Activated T-cell treated with anti-CD3 and anti-CD28 coated beads, Interleukin-2, amount 50 U/mL, for 72 hours (primary cell): ENCODE measurements at places on chromosomes 13 and 19. TPM values are rescaled to one million over a fixed set of nuclear protein-coding genes. Genes with fewer than 3 reads are reported as not detected.
A peak's percentile ranks its signal among the peaks of the same experiment; 100 is the strongest.

GPR18 gene
- 17.3 TPM for total RNA-seq

DNA sequence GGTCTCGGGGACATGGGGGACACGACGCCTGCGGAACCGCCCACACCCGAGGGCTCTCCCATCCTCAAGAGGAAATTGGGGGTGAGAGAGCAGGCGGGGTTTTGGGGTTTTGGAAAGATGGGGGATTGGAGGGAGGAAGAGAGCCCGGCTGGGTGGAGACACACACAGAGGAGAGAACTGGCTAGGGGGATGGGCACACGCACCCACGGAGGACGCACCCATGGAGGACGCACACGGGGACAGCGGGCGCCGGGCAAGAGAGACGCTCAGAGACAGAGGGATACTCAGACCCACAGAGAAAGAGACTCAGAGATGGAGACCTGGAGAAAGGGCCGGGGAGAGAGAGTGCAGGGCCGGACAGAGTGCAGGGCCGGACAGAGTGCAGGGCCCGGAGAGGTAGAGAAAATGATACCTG is 52.1 kb downstream of the MAP4K1 start:
- peak overlapping the region; percentile 43 for H3K27ac ChIP-seq
- H3K4me3 ChIP-seq: peak overlapping the region; percentile 77
- peaks cover 14% of the 10 kb centered on the region for H3K4me1 ChIP-seq

- H3K36me3 ChIP-seq: no peaks in the 10 kb centered on the region
- H3K4me3 ChIP-seq: no peak overlapping the region
- H3K27ac ChIP-seq: no peak overlapping the region
- DNase-seq: no peak
- H3K27me3 ChIP-seq: no peaks in the 10 kb centered on the region
These were observed 815 bp downstream of the SPACA4 start for GRCh38 chr19:48607359-48607755.

- no peak overlapping the region for H3K4me3 ChIP-seq
- no peak overlapping the region for H3K27ac ChIP-seq
- H3K4me1 ChIP-seq: peaks cover 15% of the 10 kb centered on the region
- no peak for DNase-seq
- H3K36me3 ChIP-seq: peaks cover 1% of the 10 kb centered on the region
- peaks cover 66% of the 10 kb centered on the region for H3K27me3 ChIP-seq
These were observed 2.5 kb upstream of the NOVA2 start for GRCh38 chr19:45976178-45976577.

DNA sequence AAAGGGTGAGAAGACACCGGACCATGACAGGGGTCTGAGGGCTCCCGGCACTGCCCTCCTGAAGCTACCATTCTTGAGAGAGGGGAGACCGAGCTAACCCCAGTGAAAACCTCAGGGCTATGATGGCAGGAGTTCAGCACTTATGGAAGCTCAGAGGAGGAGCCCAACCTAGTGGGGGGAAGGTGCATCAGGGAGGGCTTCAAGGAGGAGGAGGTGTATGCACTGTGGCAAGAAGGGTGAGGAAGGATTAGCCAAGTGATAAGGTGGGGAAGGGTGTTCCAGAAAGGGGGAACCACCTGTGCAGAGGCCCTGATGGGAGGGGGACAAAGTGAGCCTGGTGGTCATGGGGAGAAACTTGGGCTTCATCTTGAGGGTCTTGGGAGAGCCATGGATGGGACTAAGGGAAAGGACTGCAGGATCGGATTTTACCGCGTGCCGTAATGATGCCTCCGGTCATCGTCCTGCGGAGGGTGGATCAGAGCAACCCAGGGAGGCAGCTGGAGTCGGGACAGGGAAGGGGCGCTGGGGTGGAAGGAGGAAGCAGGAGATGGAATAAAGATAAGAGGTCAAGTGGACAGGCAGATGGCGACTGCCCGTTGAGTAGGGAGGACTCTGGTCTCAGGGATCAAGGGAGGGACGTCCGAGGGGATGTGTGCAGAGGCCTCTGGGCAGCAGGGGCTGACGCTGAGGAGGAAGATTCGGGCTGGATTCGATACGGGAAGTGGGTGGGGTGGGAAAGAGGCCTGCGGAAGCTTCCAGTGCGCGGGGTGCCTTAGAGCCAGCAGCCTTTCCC is 13.3 kb upstream of the PSMD8 start:
- H3K4me3 ChIP-seq: peak overlapping the region; percentile 86
- no peak for DNase-seq
- no peaks in the 10 kb centered on the region for H3K36me3 ChIP-seq
- H3K27ac ChIP-seq: no peak overlapping the region
- peaks cover 25% of the 10 kb centered on the region for H3K27me3 ChIP-seq
- H3K4me1 ChIP-seq: peaks cover 23% of the 10 kb centered on the region
